ENCODE measurements at places on chromosomes 2 and 18. TPM values are rescaled to one million over a fixed set of nuclear protein-coding genes. Genes with fewer than 3 reads are reported as not detected.

Gene CNOT9
- total RNA-seq = 57.3 TPM

Gene ERFE
- total RNA-seq = 0.34 TPM

Gene COLEC12
- total RNA-seq = 45.1 TPM

Gene RNU2-63P
- total RNA-seq = not detected

Gene UCN
- 0.37 TPM for total RNA-seq

Gene SPIRE1
- 22.5 TPM for total RNA-seq
